ENCODE measurements at places on chromosomes 1 and 21.

GRCh38 chr1:53323316-53323715 is 4.6 kb downstream of the LRP8 start:
- no peak for DNase-seq

- DNase-seq = no peak
These were observed 7.3 kb downstream of the GLMN start for GRCh38 chr1:92291372-92291999.

GRCh38 chr1:85393490-85393889 is 71.5 kb downstream of the DDAH1 start:
- DNase-seq = no peak

GRCh38 chr1:51295926-51296325 is 34.4 kb downstream of the TTC39A start:
- no peak for DNase-seq

GRCh38 chr1:167659881-167660280 is 29.8 kb downstream of the RCSD1 start:
- DNase-seq = no peak

GRCh38 chr1:53153752-53154151 is 11.3 kb upstream of the SLC1A7 start:
- no peak for DNase-seq

GRCh38 chr1:202624781-202625108 is 85.5 kb downstream of the SYT2 start:
- DNase-seq = no peak

All from GM19239 (cell line).